ENCODE measurements at places on chromosomes 3 and 15.

DNA sequence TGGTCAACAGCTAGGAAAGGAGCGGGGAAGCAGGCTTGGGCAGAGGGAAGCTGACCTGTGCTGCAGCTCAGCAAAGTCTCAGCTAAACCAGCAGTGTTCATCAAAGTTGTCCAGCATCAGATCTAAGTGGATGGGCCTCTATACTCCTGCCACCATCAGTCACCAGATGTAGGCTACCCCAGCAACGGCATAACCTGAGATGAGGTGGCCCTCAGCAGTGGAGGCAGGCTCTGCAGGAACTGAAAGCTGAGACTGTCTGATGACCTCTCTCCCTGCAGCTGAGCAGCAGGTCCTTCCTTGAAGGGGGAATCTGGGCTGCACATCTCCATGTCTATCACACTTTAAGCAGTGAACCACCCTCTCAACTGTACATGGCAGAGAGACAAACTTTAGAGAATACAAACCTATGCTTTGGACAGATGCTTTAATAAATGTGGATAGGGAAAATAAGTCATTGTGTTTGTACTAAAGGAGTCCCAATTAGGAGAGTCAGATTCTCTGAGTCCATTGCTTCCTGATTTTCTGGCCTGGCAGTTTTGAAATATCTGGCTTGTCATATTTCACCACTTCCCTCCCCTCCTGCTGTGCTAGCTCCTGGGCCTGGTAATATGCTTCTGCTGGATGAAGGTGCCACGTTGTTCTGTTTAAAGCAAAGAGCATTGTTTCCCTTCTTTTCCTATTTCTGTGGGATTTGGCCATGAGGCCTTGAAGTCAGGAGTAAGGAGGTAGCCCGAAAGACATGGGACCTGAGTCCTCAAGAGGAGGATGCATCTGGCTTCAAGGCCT, 11.1 kb upstream of the PSTPIP1 start:
- DNase-seq: no peak

- no peak for DNase-seq
Observed at GRCh38 chr3:116002235-116002634, 378.9 kb downstream of the GAP43 start.

DNA sequence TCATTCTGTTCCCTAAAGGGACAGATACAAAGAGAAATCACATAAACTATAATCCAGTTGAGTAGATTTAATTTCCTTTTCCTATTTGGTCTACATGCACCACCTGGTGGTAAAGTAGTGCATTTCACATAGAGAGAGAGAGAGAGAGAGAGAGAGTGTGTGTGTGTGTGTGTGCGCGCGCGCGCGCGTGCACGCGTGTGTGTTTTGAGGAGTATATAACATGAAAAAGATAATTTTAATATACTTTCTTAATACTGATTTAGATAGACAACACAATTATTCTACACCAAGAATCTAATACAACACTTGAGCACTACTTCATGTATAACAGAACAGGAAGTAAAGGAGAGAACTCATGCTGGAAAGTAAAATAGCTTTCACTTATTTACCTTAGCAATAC, 1.1 kb upstream of the FGF7 start:
- DNase-seq: no peak

- no peak for DNase-seq
Observed at GRCh38 chr3:193940526-193940925, 195.4 kb upstream of the HES1 start.

GRCh38 chr15:64699751-64700388, 75.5 kb downstream of the RBPMS2 start:
- DNase-seq: no peak

- DNase-seq: no peak
Observed at GRCh38 chr15:85592148-85592547, 202.6 kb downstream of the KLHL25 start.

DNA sequence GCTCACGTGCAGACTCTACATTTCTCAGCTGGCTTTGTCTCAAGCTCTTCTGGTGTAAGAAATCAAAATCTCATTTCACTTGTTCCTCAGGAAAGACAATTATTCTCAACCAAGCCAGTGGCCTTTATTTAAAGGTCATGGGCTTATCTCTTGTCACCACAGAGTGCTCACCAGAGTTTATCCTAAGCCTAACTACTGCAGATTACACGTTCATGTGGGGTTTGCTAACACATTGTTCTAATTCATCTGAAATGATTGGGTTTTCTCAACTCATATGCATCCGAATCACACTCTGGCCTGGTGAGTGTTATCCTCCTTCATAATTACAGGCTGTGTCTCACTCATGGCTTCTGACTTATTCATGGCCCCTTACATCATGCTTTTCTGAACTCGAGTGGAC, 83.3 kb upstream of the TSC22D2 start:
- DNase-seq: no peak

DNA sequence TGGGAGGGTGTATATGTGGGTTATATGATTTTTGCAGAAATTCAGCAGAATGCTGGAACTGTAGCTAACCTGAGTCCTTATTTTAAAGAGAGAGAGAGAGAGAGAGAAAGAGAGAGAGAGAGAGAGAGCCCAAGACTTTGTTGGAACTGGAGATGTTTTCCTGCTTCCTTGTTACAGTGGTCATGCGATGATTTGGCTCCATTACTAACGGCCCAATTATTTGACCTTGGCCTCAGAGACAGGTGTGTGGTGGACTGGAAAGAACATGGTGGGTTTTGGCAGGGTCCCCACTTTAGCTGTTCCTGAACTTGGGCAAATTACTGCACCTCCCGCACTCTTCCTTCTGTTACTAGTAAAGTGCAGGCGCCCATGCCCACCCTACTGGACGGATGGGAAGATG, 14.8 kb upstream of the ACSBG1 start:
- no peak for DNase-seq

DNA sequence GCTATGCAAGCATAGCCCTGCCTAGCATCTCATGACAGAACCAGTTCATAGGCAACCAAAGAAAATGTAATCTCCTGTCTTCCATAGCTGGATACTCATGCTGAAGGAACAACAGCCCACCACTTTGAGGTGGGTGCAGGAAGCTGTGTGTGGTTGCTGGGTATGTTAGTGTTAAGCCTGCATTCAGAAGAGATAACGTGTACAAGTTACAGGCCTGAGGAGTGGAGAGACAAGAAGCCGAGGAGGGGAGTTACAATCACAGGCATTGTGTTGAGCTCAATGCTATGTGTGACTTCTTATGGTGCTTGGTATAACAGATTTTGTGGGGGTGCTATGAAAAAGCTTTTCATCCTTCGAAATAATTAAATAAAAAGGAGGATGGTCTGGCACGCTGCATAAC, 42.8 kb upstream of the SECISBP2L start:
- no peak for DNase-seq

- no peak for DNase-seq
Observed at GRCh38 chr3:135792174-135792573, 173.4 kb upstream of the PPP2R3A start.

GRCh38 chr3:141663993-141664392, 74.1 kb upstream of the RNF7 start:
- DNase-seq: no peak

DNA sequence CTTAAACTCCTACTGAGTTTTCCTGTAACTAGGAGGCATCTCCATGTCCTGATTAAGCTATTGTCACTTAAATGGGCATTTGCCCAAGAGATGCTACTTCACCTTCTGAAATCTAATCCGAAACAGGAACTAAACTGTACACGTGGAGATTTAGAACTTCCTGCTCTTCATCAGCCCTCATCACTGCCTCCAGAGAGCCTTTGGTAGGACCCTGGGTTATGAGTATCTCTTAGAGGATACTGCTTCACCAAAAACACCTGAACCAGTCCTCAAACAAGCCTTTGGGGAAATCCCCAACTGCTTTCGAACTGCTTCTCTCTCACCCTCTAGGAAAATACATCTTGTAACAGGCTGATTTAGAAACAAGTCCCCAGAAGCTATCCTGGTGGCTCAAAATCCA, 320.3 kb downstream of the GAP43 start:
- DNase-seq: no peak

GRCh38 chr3:129560269-129560787, 17.4 kb downstream of the H1-8 start:
- no peak for DNase-seq

- no peak for DNase-seq
Observed at GRCh38 chr3:30495172-30496065, 111.0 kb upstream of the TGFBR2 start.

DNA sequence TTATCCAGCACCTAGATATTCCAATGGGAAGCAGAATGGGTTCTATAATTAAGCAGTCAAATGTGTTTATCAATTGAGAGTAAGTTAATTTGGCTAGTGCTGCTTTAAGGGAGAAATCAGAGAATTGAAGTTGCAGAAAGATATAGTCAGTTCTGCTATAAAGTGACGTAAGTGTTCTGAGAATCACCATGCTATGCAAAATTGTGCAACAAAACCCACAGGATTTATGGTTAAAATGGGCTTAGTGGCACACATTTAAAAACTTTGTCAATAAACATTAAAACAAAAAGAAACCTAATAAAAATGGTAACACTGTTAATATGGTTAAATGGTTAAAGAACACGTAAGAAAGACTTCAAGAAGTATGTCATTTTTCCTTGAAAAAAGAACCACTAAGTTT, 74.5 kb downstream of the TMEM108 start:
- no peak for DNase-seq

GRCh38 chr15:100112061-100112420, 229.7 kb downstream of the ADAMTS17 start:
- DNase-seq: no peak

DNA sequence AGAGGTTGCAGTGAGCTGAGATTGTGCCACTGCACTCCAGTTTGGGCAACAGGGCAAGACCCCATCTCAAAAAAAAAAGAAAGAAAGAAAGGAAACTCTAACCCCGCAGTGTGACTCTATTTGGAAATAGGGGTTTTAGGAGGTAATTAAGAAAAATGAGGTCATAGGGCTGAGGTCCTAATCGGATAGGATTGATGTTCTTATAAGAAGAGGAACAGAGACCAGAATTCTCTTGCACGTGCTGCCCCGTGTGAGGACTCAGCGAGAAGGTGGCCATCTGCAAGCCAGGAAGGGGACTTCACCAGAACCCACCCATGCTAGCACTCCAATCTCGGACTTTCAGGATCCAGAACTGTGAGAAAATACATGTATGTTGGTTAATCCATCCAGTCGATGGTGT, 25.8 kb downstream of the KLHL6 start:
- DNase-seq: no peak

DNA sequence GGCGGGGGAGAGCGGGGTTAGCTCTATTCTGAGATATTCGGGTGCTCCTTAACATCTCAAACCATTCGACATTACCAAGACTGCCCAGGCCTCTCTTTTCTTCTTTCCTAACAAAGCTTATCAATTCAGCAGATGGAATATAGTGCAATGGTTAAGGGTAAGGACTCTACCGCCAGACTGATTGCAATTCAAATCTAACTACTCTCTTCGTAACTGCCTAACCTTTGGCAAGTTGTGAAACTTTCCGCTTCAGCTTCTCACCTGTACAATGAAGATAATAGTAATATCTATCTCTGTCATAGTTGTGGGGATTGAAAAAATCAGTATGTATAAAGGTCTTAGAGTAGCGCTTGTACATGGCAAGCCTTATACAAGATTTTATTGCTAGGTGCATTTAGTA, 972 bp downstream of the UBA5 start:
- no peak for DNase-seq

- DNase-seq: no peak
Observed at GRCh38 chr3:134620476-134621115, 30.2 kb downstream of the KY start.

- no peak for DNase-seq
Observed at GRCh38 chr3:140467796-140468315, 210.0 kb upstream of the TRIM42 start.

DNA sequence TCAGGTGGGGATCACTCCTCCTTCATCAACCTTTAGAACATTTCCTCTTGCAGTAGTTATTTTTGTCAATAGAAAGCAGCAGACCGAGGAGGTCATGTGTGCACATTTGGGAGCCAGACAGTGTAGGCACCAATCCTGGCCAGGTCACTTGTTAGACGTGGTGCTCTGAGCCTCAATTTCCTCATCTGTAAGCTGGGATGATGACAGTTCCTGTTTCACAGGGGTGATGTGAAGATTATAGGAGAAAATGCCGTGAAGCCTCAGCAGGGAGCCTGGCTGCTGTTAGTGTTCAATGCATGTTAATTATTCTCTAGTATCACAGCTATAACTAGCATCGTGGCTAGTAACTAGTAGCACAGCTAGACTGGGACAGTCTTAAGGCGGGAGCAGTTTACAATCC, 64.7 kb downstream of the ATP2B2 start:
- no peak for DNase-seq

GRCh38 chr15:91603384-91604080, 250.0 kb upstream of the SLCO3A1 start:
- DNase-seq: no peak

GRCh38 chr15:66623801-66624453, 58.1 kb upstream of the LCTL start:
- DNase-seq: no peak

GRCh38 chr3:127608362-127608718, 10.1 kb downstream of the MCM2 start:
- DNase-seq: no peak

GRCh38 chr3:160200353-160200752, 24.9 kb upstream of the C3orf80 start:
- DNase-seq: no peak

GRCh38 chr3:37982331-37982730, 8.3 kb upstream of the VILL start:
- DNase-seq: no peak

- no peak for DNase-seq
Observed at GRCh38 chr3:189237526-189237925, 65.8 kb downstream of the TPRG1 start.

- DNase-seq: no peak
Observed at GRCh38 chr3:98563661-98564281, 29.6 kb downstream of the CPOX start.

GRCh38 chr3:42277676-42278075, 11.7 kb upstream of the CCK start:
- DNase-seq: no peak

DNA sequence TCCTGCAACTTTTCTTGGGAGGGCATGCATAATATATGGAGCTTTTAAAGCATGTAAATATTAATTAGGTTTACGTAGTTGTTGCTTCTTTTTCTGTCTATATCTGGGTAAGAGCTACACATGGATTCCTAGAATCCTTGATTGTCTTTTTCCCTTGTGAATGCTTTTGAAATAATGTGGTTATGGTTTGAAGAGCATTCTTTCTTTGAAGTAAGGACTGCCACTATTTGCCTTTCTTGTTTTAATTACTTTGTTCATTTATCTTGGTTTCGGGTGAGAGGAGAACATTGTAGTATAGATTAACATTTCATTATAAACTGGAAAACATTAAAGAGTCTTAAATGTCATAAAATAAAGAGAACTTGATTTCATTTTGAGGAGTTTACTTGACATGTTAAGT, 674.0 kb downstream of the ZBBX start:
- no peak for DNase-seq

DNA sequence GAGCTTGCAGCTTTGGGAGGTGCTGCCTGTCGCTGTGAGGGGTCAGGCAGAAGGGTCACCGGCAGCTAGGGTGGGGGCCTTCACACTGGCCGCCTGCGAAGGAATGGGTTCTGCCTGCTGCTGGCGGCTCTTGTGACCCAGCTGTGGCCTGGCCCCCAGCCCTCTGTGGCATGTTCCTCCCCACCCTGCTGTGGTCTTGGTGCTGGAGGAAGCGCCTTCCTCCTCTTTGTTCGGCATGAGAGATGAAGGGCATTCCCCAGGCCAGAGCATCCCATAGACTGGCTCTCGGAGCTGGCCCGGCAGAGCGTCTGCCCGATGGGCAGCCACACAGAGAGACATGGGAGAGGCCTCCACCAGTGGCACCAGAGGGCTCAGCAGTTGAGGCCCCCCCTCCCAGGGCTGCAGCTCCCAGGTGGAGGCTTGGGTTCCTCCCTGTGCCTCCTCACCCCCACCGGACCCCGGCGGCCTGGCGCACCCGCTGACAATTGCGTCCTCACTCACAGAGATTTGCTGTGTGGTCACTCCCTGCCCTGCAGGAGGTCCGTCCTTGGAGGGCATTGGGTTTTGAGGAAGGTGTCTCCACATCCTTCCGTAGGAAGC, 162.2 kb downstream of the NSMCE3 start:
- no peak for DNase-seq

All from brain pericyte (primary cell).